HFFc6 (cell line): ENCODE measurements at places on chromosomes 7 and 10. TPM values are rescaled to one million over a fixed set of nuclear protein-coding genes. Genes with fewer than 3 reads are reported as not detected.

- DNase-seq = peak; percentile 41
Measured at GRCh38 chr10:33211106-33211878, 123.2 kb downstream of the NRP1 start.

GRCh38 chr7:47104206-47104549 is 477.7 kb downstream of the TNS3 start:
- no peak for DNase-seq

- DNase-seq = no peak
Measured at GRCh38 chr10:124547647-124548168, 86.1 kb downstream of the LHPP start.

DNA sequence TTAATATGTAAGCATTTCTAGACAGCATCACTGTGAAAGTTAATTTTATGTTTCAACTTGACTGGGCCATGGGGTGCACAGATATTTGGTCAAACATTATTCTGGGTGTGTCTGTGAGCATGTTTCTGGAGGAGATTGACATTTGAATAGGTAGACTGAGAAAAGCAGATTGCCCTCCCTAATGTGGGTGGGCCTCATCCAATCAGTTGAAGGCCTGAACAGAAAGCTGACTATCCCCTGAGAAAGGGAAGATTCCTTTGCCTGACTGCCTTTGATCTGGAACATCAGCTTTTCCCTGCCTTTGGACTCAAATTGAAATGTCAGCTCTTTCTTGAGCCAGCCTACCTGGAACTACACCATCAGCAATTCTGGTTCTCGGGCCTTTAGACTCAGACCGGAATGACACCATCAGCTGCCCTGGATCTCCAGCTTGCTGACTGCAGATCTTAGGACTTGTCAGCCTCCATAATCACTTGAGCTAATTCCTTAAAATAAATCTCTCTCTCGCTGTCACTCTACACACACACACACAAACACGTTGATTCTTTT is 5.7 kb upstream of the RPP30 start:
- no peak for DNase-seq

DNA sequence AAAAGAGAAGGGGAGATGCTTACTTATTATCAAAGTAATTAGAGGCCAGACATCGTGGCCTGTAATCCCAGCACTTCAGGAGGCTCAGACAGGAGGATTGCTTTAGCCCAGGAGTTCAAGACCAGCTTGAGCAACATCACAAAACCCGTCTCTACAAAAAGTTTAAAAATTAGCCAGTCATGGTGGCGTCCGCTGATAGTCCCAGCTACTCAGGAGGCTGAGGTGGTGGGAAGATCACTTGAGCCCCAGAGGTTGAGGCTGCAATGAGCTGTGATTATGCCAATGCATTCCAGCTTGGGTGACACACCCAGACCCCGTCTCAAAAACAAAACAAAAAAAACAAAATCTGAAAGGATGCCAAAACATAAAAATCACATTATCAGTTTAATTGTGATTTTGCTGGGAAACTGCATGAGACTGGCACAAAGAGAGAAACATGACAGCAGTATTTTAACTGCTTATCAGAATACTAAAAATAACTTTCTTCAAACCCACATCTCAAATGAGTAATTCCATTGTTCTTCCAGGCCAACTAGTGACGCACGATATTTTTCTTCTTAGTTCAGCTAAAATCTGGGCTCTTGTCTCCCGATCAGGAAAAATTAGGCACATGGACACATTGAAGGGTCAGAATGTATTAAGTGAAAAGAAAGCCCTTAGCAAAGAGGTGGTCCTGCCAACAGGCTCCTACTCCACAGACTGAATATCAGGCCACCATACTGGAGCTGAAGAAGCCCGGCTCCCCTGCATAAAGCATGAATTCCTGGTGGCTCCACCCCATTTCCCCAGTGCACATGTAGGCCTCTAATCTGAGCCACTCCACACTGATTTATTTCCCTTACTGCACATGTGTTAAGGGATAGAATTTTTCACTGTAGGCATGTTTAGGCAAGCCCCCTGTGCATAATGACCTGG is 9.6 kb upstream of the CCM2 start:
- DNase-seq = peak; percentile 20

DNA sequence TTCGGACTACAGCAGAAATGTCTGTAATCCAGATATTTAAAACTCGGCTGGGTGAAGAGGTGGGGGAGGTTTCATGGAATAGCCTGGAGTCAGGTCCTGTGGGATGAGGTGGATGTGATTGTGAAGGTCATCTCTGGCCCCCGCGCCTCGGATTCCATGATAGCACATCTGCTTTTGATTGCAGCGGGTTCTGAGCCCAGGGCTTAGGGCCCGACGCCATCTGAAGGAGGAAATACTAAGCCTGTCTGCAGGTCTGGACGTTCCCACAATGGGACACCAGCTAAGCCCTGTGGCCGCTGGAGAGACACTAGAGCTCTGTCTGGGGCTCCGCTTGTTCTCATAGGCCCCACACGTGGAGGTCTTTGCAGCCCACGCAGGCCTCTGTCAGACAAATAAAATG is 328.7 kb downstream of the CXCL12 start:
- DNase-seq = no peak

DNA sequence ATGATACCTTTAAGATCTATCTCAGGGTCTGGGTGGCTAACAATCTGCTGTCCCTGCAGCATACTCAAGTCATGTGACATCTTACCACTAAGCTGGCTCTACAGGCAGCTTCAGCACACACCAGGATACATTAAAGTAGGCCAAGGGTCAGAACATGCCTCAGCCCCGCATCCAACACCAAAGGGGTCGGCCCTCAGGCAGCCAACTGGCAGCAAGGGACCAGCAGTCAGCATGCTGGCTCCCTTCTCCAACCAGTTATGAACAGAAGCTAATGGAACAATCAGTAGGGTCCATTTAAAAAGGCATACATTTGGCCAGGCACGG is 37.1 kb downstream of the FAM53B start:
- no peak for DNase-seq

C7orf33 gene
- not detected in 3 replicates for total RNA-seq

- peak; percentile 54 for DNase-seq
Measured at GRCh38 chr10:30862486-30862885, 169.2 kb downstream of the ZNF438 start.

DNA sequence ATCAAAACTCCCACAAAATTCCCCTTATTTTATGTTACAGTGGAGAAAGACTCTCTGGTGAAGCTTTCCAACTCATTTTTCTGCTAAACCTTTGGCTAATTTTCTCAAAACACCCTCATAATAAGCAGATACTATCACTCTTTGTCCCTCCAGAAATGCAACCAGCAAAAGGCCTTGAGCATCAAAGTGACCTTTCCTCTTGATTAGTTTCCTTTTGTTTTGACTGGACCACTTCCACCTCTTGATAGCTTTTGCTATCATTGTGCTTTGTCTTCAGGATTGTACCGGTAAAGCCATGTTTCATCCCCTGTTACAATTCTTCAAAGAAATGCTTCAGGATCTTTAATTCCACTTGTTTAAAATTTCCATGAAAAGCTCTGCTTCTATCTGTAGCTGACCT is 115.1 kb upstream of the SLC13A1 start:
- no peak for DNase-seq

- DNase-seq = peak; percentile 45
Measured at GRCh38 chr7:134720091-134720935, 59.1 kb upstream of the CALD1 start.

GRCh38 chr10:82228701-82229100 is 353.7 kb downstream of the NRG3 start:
- no peak for DNase-seq

- DNase-seq = peak; percentile 23
Measured at GRCh38 chr10:30583778-30584415, 45.7 kb downstream of the LYZL2 start.

GRCh38 chr7:156827587-156828203 is 65.3 kb downstream of the LMBR1 start:
- peak; percentile 37 for DNase-seq

DNA sequence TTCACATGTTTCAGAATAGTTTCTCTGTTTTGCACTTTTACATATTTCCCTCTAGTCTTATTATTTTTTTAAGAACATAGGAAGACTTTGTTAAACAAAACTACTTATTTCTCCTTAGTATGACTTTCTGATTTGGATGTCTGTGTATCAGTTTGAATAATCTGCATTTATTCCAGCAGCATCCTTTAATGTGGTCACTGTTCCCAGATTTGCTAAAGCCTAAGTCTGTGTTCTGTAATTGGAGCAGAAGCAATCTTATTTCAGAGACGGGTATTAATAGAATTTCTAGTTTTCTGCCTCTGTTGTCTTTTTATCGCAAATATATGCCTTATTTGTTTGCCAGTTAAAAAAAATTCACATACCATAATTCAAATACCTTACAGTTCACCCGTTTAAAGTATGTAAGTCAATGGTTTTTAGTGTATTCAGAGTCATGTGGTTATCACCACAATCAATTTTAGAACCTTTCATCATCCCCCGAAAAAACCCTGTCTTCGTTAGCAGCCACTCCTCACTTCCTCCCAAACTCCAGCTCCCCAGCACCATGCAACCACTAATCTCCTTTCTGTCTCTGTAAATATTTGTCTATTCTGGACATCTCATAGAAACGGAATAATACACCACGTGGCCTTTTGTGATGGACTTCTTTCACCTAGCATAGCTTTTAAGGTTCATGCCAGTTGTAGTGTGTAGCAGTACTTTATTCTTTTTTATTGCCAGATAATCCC is 58.7 kb downstream of the INPP5F start:
- DNase-seq = no peak

NEURL1 gene
- total RNA-seq = 0.14 to 0.63 TPM (median 0.20 TPM) in 3 replicates

FAM24B gene
- total RNA-seq = 5.6 and 7.0 TPM in 2 replicates

EPO gene
- total RNA-seq = not detected in 3 replicates

GRCh38 chr7:39621784-39622411 is 1.5 kb upstream of the RALA start:
- DNase-seq = peak; percentile 35

AKR1B15 gene
- total RNA-seq = not detected in 2 replicates

DNA sequence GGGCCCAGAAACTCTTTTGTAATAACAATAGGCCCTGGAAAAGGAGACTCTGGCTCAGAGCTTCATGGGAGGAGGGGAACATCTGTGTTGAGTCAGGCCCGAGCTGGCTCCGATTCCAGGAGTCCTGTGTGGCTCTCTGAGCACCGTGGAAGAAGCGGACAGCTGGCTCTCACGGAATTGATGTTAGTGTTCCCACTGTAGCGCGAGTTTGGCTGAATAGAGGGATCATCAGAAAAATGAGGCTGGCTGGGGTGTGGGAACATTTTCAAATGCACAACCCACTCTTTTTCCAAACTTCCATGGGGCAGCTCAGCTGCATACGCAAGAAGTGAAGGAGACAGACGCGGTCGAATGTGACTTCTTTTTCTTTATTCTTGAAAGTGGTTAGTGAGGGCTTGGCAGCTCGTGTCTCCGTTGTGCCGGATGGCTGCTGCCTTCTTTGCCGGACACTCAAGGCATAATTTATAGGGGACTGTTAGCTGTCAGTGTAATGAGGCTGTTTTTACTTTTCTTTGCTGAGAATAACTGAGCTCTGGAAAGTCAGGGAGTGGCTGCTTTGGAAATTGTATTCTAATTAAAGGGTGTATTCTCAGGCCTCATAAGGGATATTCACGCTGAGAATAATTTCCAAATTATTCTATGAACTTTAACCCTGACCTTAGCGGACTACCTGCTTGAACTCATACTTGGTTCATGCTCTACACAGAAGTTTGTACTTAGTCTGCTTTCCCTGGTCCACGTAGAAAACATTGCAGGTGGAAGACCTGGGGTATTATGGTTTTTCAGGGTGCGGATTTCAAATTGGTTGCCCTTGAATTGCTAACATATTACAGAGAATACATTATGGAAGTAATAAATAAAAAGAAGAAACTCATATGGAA is 23.1 kb downstream of the MDFIC start:
- peak; percentile 81 for DNase-seq

- DNase-seq = no peak
Measured at GRCh38 chr7:151856516-151856915, 20.4 kb downstream of the PRKAG2 start.

GRCh38 chr7:94395141-94396036 is 694 bp downstream of the COL1A2 start:
- DNase-seq = peak; percentile 79

VPS41 gene
- total RNA-seq = 66.8 to 68.8 TPM (median 66.9 TPM) in 3 replicates

- DNase-seq = no peak
Measured at GRCh38 chr7:40525764-40526163, 391.0 kb downstream of the SUGCT start.

- no peak for DNase-seq
Measured at GRCh38 chr10:1291178-1292090, 235.2 kb downstream of the WDR37 start.

GRCh38 chr10:8183241-8183704 is 128.8 kb downstream of the GATA3 start:
- no peak for DNase-seq

DNA sequence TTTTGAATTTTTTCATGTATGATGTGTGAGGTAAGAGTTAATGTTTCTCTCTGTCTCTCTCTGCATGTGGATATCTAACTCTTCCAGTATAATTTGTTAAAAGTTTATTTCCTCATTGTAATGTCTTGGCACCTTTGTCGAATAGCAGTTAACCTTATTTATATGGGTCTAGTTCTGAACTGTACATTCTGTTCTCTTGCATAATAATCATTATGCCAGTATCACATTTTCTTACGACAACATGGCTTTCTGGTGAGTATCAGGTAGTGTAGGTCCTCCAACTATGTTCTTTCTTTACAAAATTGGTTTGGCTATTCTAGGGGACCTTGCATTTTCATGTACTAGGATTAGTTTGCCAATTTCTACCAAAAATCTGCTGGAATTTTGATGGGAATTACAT is 337.0 kb upstream of the FZD8 start:
- no peak for DNase-seq

DNA sequence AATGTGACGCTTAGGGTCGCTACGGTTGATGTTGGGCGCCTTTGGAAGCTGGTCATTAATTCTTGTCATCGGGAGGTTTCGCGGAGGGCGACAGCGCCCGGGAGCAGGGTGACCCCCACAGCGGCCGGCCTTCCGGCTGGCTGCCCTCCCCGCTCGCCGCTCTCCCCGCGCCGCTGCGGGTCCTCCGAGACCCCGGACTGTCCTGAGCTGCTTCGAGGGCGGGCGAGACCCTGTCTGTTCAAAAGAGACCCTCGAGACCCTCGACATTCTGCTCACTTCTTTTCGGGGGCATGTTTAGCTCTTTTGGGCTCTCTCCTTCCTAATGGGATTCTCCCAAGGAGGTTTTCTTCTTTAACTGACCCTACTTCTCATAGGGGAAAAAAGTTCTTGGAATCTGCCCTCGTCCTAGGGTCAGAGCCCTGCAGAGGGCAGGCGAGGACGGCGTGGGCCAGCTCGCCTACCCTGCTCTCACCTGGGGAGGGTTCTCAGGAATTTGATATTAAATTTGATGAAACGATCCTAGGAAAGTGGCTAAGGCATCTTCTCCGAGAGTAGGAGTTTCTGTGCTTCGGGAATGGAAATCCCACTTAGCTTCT is 257.0 kb downstream of the OTUD1 start:
- DNase-seq = no peak

CXCL12 gene
- total RNA-seq = 106 to 207 TPM (median 108 TPM) in 3 replicates

SOSTDC1 gene
- not detected in 3 replicates for total RNA-seq

- no peak for DNase-seq
Measured at GRCh38 chr7:121797657-121798452, 75.1 kb upstream of the PTPRZ1 start.

- DNase-seq = no peak
Measured at GRCh38 chr10:59960751-59961150, 54.4 kb upstream of the CCDC6 start.

- DNase-seq = peak; percentile 55
Measured at GRCh38 chr7:13262929-13263530, 575.6 kb downstream of the ARL4A start.
